ENCODE measurements at places on chromosomes 3 and 15.

DNA sequence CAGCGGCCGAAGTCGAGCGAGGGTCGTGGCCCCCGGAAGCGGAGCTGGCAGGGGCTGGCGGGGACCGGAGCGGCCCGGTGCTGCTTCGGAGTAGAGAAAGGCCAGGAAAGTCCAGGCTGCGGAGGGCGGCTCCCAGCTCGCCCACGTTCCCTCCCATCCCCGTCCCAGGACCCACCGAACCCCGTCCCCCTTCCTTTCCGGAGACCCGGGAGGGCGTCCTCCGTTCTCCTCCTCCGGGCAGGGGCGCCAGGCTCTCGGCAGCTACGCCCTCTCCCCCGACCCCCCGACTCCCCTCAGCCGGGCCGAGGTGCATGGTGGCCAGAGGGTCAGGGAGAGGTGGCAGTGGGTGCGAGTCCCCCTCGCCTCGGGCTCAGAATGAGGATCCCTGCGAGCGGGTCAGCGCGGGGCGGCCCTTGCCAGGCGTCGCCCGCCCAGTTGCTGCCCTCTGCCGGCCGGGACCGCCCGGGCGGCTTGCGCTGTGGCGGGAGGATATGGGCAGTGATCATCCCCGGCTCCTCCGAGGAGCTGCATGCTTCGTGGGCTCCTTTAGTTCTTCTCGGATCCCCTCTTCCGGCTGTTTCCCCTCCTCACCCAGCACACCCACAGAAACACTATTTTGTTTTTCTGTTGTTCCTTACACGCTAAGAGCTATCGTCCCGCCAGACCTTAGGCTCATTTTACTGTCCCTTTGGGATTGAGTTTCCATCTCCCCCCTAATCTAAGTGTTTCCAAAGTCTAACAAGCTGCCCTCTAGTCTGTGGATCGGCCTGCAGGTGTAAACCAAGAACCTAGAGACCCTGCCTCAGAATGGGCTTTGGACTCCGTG, 744 bp upstream of the ALDH1A2 start:
- no peak for DNase-seq

DNA sequence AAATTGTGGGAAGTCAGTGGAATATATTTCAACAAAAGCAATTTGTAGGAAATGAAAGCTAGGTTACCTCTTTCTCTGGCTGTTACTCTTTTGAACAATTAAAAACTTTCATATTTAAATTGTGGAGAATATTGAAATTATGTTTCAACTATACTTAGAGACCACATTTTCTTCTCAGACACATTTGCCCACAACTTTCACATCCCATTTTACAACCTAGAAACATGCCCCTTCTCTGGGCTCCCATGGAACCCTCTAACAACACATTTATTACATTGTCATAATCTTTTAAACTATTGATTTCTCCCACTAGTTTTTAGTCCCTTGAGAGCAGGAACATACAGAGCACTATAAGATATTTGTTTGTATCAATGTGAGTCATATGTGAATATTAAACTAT, 211.7 kb upstream of the TTC14 start:
- DNase-seq, result no peak

DNA sequence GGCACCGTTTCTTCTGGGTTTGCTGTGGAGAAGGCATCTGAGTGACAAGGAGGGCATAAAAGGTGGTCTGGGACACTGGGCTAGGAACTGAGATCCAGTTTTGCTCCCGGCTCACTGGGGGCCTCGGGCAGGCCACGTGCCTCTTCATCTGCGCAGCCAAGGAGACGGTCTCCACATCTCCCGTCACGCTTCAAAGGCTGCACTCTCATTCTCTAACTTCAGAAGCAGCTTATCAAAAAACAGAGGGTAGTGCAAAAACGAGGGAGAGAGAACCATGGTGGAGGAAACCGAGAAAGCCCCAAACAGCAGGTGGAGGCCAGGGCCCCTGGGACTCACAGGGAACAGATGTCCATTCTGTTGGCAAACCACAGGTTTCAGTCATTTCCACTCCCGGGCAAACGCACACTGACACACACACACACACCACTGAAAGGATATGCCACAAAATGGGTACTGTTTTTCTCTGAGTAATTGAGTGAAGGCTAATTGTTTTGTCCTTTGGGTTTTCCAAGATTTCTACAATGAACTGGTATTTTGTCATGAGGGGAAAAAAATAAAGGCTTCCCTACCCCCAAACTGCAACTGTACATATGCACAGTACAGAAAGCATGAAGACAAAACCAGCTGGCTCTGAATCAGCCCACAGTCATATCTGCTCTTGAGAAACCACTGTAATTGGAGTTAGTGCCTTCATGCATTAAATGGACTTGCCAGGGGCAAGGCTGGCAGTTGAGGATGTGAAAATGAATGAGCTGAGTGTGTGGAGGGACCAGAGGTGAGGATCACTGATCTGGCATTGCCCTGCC, 71.9 kb downstream of the MGLL start:
- DNase-seq, result no peak

DNA sequence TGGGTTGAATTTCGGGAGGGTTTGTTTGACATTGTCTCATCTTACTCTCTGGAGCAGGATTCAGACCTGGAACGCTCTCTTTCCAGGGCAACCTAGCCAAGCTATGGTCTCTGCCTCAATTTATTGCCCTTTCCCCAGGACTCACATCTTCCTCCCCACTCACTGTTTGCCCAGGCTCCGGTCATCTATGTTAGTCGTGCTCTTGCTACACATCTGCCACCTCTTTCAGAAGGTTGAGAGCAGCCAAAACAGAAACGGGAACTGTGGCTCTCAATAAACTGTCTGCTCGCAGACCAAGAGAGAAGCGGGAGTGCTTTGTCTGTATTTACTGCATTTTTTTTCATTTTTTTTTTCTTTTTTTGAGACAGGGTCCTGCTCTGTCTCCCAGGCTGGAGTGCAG, 81.6 kb downstream of the ST6GAL1 start:
- DNase-seq, result no peak

DNA sequence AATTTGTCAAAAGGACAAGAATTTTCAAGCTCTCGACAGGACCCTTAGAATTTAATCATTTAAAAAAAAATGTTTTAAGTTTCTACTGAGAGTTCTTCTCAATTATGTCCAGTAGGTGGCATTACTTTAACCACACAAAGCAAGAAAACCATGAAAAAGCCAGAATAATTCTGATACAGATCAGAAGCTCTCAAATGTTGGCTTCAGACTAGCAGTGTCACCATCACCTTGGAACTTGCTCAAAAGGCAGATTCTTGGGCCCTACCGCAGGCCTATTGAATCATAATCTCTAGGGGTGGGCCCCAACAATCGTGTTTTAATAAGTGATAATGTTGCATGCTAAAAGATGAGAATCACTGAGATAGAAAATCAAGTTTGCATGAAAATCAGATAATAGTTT, 99.5 kb upstream of the KCNMB2 start:
- no peak for DNase-seq

- DNase-seq, result no peak
These were observed 14.9 kb upstream of the LEKR1 start for GRCh38 chr3:156811089-156811862.

- no peak for DNase-seq
These were observed 6.7 kb upstream of the ZBED2 start for GRCh38 chr3:111601810-111602209.

- no peak for DNase-seq
These were observed 271.5 kb downstream of the SATB1 start for GRCh38 chr3:18153571-18154173.

GRCh38 chr15:70627734-70628548, 135.4 kb downstream of the UACA start:
- no peak for DNase-seq

DNA sequence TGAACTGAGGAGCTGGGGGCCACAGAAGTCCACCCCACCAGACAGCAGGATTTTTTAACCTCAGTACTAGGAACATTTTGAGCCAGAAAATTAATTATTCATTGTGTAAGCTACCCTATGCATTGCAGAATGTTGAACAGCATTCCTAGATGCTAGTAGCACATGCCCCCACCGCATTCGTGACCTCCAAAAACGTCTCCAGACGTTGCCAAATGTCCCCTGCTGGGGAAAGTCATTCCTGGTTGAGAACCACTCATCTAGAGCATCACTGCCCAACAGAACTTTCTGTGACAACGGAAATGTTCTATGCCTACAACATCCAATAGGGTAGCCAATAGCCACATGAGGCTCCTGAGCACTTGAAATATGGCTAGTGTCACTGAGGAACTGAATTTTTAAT, 333.5 kb downstream of the FOXP1 start:
- DNase-seq, result no peak

DNA sequence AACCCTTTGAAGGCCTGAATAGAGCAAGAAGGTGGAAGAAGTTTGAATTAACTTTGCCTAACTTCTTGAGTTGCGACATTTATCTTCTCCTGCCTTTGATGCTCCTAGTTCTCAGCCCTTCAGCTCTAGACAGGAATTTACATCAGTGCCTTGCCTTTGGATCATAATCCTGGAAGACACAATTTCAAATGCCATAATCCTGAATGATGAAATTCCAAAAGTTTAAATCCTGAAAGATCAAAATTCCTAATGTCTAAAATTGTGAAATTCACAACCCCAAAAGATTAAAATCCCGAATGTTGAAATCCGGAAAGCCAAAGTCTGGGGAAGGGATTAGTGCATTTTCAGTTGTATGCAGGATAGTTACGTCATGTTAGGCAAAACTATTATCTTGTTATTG, 166.6 kb upstream of the PDZRN3 start:
- no peak for DNase-seq

DNA sequence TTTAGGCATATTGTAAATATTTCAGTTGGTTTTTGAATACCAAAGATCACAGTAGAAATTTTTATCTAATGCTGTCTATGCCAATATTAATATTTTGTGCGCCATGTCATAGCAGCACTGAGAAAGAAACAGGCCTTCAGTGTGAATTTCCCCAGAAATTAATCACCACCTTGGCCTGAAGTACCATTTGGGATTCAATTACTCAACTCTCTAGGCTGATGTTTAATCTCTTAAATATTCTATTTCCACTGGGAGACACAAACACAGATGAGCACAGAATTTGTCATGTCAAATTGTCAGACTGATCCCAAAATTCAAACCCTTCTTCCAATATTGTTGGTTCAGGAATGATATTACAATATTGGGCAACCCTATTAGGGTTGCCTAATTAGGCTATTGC, 509.3 kb downstream of the ROBO1 start:
- no peak for DNase-seq
